CD4-positive, alpha-beta T cell treated with Interleukin-17A for 4 hours (primary cell): ENCODE measurements at places on chromosomes 16 and 17.
A peak's percentile ranks its signal among the peaks of the same experiment; 100 is the strongest.

- DNase-seq, result no peak
Observed at GRCh38 chr17:2994441-2994840, 69.0 kb downstream of the OR1D5 start.

GRCh38 chr16:31188450-31189411 lies 8.8 kb downstream of the FUS start:
- DNase-seq, result no peak

GRCh38 chr17:45438931-45439610 lies 6.4 kb upstream of the ARHGAP27 start:
- DNase-seq, result no peak

- DNase-seq, result no peak
Observed at GRCh38 chr17:47841488-47842291, 617 bp upstream of the SCRN2 start.

GRCh38 chr17:47694581-47695428 lies 844 bp downstream of the TBKBP1 start:
- DNase-seq, result peak; percentile 58

- no peak for DNase-seq
Observed at GRCh38 chr17:67276075-67276474, 31.1 kb upstream of the HELZ start.

- DNase-seq, result no peak
Observed at GRCh38 chr17:530851-531250, 178.2 kb upstream of the RPH3AL start.

DNA sequence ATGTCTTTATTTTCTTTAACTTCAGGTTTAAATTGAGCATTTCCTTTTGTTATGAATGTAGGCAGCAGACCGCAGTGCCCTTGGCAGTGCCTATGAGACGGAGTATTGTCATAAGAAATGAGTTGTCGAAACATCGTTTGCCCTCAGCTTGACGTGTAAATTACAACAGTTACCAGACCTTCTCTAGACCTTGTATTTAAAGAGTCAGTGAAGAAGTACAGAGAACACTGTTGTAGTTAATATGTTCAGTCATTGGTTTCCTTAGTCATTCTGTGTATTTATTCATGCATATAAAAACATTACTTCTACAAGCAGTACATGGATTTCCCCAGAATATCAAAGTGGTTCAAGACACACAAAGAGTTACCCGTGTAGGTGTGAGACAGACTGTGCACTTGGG lies 19.0 kb downstream of the IRF8 start:
- no peak for DNase-seq

DNA sequence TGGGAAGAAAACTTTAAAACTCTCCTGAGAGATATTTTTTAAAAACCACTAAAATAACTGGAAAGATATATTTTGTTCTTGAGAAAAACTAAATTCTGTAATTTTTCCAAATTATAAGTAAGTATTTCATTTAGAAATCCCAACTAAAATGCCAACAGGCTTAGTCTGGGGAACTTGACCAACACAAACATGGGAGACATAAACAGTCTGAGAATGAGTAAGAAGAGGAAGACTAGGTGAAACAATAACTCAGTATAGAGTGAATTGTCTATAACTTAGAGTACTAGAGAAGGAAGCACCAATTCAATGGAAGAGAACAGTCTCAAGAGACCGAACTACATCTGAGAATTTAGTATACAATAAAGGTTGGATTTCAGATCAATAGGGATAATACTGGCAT lies 2.9 kb downstream of the CMTM1 start:
- DNase-seq, result no peak

- peak; percentile 59 for DNase-seq
Observed at GRCh38 chr17:7834542-7834956, 532 bp downstream of the KDM6B start.

- no peak for DNase-seq
Observed at GRCh38 chr17:44536090-44536953, 21.0 kb upstream of the FZD2 start.

- DNase-seq, result peak; percentile 72
Observed at GRCh38 chr17:68431661-68432071, 25.6 kb downstream of the WIPI1 start.

GRCh38 chr16:48284772-48285409 lies 37.6 kb upstream of the ABCC11 start:
- DNase-seq, result no peak

- DNase-seq, result no peak
Observed at GRCh38 chr17:6388416-6388815, 46.5 kb downstream of the AIPL1 start.

DNA sequence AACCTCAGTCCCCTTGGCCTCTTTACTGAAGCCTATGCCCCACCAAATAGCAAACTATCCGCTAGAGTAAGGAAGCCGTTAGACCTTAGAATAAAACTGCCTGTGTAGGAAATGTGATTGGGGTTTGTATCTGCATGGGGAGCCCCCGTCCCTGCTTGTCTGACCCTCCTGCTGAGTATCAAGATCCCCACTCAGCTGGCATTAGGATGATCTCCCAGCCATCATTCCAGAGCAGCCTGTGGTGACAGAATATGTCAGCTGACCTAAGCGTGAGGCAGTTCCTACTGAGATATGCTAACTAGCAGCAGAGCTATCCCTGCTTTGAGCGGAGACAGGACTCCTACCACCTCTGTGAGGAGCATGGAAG lies 645 bp upstream of the GFOD2 start:
- peak; percentile 24 for DNase-seq

DNA sequence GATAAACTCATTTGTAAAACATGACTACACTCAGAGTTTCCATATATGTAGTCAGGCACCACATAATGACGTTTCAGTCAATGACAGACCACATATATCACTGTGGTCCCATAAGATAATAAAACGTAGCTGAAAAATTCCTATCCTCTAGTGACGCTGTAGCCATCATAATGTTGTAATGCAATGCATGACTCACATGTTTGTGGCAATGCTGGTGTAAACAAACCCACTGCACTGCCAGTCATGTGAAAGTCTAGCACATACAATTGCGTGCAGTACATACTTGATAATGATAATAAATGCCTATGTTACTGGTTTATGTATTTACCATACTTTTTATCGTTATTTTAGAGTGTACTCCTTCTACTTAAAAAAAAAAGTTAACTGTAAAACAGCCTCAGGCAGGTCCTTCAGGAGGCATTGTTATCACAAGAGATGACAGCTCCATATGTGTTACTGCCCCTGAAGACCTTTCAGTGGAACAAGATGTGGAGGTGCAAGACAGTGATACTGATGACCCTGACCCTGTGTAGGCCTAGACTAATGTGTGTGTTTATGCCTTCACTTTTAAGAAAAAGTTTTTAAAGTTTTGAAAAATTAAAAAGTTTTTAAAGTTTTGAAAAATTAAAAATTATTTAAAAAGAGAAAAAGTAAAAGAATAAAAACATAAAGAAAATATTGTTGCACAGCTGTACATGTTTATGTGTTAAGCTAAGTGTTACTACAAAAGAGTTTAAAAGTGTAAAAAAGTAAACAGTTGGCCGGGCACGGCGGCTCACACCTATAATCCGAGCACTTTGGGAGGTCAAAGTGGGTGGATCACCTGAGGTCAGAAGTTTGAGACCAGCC lies 9.0 kb downstream of the STAT5B start:
- peak; percentile 36 for DNase-seq

DNA sequence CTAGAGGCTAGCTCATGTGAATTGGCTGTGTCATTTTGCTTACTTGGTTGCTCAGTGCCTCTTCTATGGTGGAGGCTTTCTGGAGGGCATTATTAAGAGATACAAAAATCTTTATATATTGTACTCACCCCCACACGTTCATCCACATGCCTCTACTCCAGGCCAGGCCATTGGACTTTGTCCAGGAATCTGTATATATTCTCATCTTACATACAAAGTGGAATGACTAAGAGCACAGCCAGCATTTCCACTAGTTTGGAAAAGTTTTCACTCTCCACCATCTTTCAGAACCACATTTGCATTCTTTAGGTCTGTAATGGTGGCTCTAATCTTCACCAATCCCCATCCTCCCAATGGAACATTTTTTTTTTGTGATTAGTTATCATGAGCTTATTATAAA lies 4.8 kb upstream of the GLG1 start:
- DNase-seq, result no peak

GRCh38 chr16:46713634-46714033 lies 24.2 kb downstream of the ORC6 start:
- DNase-seq, result no peak

DNA sequence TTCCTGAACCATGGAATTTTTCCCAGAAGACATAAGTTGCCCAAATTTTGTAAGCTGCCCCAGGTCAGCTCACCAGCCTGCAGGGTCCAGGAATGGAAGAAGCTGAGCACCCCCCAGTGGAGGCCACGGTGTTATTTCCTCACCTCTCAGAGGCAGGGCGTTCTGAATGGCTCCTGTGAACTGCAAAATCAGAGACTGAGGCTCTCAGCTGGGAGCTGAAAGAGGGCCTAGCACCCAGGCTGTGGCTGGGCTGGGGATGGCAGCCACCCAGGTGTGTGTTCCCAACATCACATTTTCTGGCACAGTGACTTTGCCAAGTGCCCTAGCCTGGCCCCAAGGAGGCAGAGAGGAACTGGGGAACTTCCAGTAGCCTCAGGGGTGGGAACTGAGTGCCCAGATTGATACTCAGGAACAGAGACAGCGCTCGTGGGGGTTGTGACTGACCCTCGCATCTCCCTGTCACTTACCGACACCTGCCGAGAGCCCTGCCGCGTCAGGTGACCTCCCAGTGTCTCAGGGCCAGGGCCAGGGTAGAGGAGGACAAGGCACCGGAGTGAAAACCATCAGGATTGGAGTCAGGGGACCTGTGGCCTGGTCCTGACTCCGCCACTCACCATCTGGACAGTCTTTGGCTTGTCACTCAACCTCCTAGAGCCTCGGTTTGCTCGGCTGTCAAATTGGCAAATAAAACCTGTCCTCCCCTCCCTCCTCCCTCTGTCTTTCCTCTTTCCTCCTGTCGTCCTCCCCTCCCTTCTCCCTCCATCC lies 11.3 kb downstream of the CACNG4 start:
- no peak for DNase-seq

DNA sequence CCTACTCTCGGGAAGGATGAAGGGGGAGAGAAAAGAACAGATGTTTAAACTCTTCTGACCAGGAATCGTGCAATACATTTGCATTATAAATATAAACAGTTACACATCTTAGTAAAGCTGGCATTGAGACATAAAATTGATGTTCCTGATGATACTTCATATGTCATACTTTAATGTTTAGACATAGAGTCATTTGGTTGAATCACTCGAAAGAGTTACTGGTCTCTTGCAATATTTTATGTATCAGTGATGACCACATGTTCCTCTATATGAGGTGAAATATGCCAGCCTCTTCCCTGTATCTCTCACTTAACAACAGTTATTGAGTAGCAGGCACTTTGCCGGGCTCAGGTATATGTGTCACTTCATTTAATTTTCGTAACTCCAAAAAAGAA lies 49.7 kb upstream of the PMFBP1 start:
- DNase-seq, result no peak

DNA sequence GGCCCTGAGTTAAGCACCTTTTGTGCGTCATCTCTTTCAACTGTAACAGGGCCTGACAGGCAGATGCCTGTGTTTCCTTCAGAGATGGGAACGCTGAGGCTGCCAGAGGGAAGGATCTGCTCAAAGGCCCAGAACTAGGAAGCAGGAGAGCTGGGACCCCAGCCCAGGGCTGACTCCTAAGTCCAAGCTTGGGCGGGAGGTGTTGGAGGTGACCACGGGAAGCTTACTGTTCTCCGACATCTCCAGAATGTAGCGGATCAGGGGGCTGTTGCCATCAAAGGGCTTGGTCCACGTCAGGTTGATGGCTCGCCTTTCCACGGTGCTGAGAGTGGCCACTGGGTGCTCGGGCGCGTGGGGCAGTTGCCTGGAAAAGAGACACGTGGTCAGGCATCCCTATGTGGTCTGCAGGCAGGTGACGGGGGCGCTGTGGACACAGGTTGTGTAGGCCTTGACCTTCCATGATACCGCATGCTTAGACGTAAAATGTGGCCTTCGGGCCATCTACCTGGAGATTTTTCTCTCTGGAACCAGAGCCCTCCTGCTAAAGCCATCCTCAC lies 111.4 kb upstream of the CDC42EP4 start:
- DNase-seq, result no peak

DNA sequence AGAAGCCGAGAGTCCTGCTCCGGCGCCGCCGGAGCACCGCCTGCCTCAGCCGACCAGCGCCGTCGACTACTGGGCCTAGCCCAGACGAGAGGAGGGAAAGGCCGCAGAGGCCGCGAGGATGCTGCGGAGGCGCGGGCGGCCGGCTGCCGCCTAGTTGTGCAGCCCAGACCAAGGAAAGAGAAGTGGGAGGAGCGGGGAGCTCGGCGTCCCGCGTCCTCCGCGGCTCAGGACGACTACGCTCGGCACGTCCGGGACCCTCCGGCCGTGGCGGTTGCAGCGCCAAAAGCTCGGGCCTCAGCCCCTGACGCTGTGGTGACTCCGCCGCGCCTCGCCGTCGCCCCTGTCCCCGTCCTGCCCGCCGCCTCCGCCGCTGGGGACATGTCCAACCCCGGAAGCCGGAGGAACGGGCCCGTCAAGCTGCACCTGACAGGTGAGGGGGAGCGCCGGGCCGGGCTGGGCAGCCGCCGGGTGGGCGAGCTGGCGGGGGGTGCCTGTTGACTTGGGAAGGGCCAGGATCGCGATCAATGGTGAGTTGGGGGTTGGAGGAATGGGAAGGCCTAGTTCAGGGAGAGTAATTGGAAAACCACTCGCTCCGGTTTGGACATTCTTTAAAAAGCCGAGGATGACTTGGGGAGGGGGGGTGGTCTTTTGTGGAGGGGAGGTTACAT lies 37.7 kb downstream of the RNF135 start:
- peak; percentile 70 for DNase-seq

GRCh38 chr17:37483311-37484039 lies 6.2 kb upstream of the DUSP14 start:
- DNase-seq, result no peak

DNA sequence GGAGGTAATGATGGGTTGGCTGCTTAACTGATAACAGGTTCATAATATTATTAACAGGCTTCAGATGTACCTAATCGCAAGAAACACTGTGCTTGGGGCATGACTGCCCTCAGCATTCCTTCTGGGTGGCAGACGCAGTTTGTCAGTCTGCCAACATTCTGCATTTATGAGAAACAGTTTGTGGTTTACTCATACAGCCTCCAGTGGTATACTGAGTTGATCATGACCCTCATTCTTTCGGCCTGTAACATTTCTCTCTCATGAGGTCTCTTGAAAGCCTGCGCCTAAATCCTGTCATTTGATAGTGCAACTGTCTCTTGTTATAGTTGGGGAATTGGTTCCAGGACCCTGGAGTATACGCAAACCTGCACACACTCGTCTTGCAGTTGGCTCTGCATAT lies 4.9 kb upstream of the RUSF1 start:
- DNase-seq, result no peak

DNA sequence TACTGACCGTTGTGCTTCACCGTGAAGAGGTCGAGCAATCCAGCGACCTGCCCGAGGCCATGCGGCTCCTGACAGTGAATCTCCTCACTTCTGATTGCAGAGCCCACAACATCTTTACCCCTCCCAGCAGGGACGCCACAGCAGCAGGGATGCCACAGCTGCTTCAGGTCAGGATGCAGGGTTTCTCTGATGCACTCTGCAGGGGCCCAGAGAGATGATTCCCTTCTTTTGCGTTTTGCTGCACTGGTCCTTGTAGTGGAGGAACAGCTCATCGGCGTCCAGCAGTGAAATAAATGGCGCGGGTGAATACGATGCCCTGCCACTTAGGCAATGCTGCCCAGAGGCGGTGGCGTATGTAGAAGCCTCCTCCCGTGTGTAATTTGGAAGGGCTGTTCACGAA lies 5.6 kb downstream of the KIAA0513 start:
- DNase-seq, result no peak
